ENCODE measurements at places on chromosomes 2 and 18.

DNA sequence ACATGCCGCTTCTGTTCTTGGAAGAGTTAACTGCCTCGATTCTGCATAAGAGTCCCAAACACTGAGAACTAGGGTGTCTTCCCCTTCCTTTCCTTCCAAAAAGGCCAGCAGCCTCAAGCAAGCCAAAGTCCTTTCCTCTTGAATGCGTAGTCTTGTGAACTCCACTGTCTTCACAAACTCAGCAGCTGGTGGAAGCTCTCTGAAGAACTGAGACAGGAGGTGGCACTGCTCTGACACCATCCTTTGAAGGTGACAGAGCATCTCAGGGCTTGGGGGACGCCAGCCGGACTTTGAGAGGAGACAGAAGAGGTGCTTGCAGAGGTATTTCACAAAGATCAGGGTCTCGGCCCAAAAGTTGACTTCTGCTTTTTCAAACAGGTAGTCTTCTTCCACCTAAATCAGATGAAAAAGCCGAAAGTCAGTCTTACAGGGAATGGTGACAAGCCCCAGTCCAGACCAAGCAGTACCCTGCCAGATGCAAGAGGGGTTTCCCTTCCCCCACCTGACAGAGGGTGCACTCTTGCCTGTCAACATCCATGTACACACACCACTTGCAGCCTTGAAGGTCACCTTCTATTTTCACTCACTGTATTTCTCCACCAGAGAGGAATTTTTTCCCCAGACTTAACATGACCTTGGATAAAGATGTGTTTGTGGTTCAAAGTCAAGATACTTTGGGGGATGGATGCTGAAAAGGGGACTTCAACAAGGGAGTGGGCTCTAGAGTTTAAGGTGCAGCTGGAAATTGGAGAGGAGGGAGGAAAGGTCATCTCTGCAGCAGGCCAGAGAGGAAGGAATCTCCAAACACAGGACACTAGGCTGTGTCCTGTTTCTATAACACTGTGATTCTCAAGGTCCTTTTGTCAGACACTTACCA lies 4.8 kb upstream of the ZFP36L2 start:
- no peak for DNase-seq

- DNase-seq, result peak; percentile 31
Measured at GRCh38 chr2:42569116-42569711, 782 bp downstream of the MTA3 start.

DNA sequence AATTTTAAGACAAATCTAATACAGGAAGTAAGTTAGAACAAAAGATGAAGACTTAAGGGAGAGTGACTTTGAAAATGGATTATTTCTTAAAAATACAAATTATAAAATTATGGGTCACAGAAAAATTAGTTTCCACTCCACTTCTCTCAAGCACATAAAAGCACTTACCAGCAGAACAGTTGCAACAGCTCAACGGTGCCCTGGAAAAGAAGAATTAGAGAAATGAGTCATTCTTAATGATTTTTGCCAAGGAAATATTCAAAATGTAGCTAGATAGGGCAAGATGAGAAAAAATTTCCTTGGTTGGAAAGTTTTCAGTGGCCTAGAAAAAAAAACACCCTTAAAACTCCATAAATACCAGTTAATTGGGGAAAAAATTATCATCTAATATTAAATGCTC lies 2185.6 kb upstream of the CELF4 start:
- DNase-seq, result no peak

DNA sequence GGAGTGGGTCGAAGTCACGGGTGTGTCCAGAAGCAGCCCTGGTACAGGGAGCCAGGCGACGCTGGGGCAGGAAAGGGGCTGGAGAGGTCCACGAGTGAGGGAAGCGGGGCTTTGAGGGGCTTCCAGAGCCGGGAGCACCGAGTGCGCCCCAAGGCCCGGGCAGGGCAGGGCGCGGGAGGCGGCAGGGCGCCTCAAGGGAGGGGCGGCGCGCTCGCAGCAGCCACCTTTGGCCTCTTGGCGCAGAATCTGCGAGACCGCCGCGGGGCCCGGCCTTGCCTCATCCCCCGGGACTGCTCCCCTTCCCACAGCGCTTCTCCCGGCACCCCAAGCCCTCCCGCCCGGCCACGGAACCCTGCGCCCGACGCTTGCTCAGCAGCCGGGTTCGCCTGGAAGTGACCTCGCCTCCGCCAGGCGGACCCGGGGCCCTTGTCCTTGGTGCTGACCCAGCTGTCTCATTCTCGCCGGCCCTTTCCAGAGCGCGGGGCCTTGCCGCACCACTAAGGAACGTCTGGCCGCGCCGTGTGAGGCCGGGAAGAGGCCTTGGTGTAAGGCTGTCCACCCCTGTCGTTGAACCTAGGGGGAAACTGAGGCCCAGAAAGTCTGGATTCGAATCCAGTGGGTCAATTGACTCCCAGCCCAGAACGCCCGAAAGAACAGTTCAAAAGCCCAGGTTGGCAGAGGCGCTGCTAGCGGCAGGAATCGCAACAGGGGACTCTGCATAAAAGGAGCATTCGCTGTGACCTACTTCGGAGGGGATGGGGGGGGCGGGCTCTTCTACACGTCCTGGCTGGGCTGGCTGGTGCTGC lies 584 bp upstream of the DNER start:
- peak; percentile 53 for DNase-seq

DNA sequence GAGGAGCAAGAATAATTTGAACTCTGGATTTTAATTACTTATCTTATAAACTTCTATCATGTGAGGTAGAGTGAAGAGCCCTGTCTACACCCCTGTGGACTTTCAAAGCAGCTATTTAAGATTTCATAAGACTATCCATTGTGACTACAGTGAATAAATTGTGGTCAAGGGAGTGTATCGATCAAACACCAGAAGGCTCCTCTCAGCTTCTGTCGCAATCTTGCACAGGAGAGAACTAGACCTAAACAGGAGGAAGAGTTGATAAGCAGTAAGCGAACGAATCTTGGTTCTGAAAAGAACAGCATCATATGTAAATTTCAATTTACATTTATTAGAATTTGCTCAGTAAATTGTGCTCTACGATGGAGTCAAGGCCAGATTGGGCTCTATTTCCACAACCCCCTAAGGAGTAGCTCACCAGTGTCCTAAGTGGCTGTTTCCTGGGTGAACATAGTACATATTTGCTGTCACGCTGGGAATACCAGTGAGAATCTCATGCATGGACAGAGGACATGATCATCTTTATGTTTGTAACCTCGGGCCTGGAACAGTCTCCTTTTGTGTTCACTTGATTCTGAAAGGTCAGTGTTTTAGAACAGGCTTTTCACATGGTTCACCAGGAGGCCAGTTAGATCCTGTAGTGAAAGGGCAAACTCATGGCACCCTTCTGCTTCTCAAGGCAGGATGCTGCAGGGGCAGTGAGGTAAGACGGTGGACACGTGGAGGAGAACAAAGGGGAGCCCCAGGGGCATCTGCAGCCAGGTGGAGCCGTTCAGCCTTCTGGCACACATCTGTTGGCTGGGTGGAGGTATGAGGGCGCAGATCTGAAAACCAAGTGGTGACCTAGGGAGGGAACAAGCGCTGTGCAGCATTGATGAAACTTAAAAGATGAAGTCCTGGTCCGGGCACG lies 33.3 kb downstream of the NPAS2 start:
- no peak for DNase-seq

DNA sequence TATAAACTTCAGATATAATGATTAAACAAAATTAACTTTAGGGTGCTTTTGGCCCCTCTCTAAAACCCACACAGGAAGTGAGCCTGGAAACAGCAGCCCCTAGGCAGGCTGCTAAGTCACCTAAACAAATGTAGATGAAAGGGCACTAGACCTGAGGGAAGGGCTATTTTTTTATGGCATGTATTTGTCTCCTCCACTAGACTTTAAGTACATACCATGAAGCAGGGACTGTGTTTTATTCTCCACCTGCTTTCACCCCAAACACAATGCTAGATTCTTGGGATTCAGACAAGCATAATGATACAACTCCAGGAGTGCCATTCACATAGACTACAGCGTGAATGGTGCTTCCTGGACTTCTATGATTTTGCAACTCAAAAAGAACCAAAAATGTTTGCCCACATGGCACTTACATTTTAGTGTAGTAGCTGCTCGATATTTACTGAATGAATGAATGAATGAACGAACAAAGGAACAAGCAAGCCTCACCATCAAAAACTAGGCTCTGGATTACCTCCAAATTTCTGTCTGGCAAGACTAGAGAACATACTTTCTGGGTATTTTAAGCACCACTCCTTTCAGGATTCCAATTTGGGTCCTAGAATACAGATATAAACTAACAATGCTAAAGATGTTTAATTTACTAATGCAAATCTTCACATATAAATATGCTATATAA lies 10.1 kb downstream of the ATAD2B start:
- no peak for DNase-seq

GRCh38 chr18:38009320-38009719 lies 443.7 kb upstream of the CELF4 start:
- no peak for DNase-seq

- DNase-seq, result no peak
Measured at GRCh38 chr2:195575016-195575415, 82.0 kb upstream of the SLC39A10 start.

GRCh38 chr2:10477443-10478297 lies 29.5 kb upstream of the ODC1 start:
- no peak for DNase-seq

- DNase-seq, result no peak
Measured at GRCh38 chr2:86443631-86444350, 2.6 kb downstream of the KDM3A start.

DNA sequence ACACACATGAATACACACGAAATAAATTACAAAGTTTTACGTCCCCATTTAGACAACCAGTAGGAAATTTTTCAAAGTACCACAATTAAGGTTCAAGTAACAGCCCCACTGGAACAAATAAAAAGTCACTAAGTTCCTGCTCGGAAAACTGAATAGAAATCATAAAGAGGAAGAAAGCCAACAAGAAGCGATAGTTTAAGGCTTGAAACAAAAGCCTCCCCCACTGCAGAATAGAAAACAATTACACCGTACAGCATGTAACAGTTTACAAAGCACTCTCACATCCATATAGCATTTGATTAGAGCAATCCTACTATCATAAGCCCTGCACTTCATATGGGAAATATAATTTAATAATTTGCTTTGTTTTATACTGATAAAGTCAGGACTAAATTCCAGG lies 15.5 kb downstream of the KLF7 start:
- DNase-seq, result no peak

DNA sequence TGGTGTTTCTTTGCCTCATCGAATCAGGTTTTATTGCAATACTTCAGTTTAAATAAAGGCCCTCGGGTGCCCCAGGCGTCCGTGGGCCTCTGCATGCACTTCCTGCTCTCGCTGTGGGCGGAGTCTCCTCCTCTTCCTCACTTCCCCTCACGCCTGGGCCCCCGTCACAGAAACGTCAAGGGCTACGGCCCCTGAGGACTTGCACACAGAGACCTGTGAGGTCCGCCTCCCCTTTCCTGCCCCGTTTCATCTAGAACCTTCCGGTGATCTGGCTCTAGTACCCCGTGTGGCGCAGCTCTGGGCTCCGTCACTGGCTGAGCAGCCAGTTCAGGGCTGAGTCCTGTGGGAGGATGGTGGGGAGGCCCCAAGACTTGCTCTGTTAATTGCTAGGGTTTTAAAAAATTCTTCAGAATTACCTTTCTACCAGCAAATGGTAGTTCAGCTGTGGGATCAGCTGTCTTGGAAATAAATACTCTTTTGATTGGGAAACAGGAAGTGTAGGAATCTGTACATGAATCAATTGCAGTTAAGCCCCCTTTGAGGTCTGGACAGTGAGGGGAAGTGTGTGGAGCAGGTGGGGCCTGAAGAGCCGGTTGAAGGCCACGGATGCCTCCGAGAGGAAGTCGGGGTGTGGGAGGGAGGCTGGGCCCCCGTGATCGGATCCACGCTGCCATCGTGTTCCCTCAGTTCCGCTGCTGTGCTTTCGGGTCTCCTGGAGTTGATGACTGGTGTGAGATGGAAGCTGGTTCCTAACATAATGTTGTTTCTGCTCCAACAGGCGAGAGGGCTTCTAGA lies 10.2 kb downstream of the NFATC1 start:
- DNase-seq, result no peak

GRCh38 chr2:85112906-85113625 lies 20.1 kb upstream of the TCF7L1 start:
- DNase-seq, result no peak

- DNase-seq, result peak; percentile 1
Measured at GRCh38 chr2:22110244-22110651, 986.5 kb downstream of the TDRD15 start.

DNA sequence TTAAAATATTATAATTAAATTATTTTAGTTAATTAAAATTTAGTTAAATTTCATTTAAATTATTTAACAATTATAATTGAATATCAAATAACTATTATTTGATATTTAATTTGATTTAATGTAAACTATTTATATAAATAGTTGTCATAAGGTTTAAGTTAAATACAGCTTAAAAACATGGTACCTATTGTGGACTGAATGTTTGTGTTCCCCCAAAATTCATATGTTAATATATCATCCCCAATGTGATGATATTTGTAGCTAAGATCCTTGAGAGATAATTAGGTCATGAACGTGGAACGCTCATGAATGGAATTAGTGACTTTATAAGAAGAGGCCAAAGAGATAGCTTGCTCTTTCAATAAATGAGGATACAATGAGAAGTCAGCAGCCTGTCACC lies 505.7 kb upstream of the LRATD1 start:
- DNase-seq, result no peak

GRCh38 chr18:79495591-79496071 lies 99.9 kb downstream of the NFATC1 start:
- no peak for DNase-seq

- DNase-seq, result no peak
Measured at GRCh38 chr2:1947316-1947715, 203.0 kb upstream of the PXDN start.

DNA sequence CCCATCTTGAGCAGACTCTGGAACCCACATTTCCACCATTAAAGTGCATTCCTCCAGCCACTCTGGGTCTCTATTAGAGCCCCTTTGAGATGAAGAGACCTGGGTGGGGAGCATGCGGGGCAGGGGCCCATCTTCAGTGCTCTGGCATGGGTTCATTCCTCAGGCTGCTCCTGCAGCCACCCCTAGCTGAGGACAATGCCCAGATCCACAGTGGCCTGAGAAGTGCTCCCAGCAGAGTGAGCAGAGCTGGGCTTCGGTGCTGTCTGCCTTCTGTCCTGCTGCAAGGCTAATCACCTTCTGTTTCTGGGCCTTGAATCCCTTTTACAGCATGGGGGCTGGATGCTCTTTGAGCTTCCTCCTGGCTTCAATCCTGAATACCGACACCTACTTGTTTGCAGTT lies 169.8 kb downstream of the TRIM43 start:
- no peak for DNase-seq

- DNase-seq, result no peak
Measured at GRCh38 chr2:30936977-30937376, 129.7 kb upstream of the CAPN13 start.

DNA sequence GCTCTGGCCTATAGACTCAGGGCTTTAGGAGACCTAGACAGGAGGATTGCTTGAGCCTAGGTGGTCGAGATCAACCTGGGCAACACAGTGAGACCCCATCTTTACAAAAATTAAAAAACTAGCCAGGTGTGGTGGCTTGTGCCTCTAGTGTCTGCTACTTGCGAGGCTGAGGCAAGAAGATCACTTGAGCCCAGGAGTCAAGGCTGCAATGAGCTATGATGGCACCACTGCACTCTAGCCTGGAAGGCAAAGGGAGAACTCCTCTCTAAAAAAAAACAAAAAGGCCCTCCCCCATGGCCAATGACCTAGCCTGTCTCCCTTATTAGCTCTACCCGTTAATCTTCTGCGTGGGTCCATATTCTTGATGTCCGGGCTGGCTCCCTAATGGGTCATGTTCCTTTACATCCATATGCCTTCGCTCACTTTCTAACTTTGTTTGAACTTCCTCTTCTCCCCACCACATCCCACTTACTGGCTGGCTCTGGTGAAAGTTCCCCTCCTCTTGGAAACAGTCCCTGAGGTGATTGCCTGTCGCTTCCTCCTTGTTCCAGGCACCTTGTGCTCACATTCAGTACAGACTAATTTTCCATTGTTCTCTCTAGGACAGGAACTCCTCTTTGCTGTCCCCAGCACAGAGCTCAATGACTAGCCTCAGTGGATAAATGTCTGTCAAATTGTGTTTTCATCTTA lies 103.0 kb downstream of the AFF3 start:
- no peak for DNase-seq

All from fibroblast of skin of right biceps (primary cell).